ENCODE measurements at places on chromosomes 5 and 9.

DNA sequence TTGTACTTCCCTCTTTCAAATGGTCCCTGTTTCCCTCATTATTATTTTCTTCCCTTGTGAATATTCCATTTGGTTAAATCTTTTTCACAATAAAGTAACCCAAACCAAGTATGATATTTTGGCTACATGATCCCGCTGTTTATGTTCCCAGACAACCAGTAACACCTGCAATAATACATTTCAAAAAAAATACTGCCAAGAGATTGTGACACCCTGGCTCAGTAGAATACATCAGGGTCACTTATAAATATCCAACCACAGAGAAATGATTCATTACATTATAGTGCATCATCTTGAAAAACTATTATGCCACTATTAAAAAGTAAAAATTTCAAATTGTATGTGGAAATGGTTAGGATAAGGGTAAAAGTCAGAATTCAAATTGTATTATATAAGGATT lies 7.2 kb upstream of the OXCT1 start:
- DNase-seq = no peak

DNA sequence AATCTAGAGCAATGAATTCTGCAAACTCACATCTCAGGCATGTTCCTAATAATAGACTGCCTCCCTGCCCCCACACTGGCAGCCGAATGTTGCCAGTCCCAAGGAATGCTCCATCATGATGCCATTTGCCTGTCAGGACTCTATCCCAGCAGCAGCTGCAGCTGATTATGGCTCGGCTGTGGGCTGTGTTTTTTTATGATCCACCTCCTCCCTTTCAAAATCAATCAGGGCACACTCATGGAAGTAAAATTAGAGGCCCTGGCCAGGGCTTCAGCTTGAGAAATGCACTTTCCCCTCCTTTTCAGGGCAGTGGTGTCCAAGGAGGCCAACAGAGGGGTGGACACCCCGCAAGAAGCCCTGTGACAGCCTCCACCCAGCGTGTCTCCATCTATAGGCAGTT lies 176.7 kb upstream of the S1PR3 start:
- no peak for DNase-seq

- DNase-seq = no peak
These were observed 1225.7 kb upstream of the WWC1 start for GRCh38 chr5:167065794-167066193.

- DNase-seq = no peak
These were observed 239.9 kb upstream of the TNC start for GRCh38 chr9:115357821-115358220.

DNA sequence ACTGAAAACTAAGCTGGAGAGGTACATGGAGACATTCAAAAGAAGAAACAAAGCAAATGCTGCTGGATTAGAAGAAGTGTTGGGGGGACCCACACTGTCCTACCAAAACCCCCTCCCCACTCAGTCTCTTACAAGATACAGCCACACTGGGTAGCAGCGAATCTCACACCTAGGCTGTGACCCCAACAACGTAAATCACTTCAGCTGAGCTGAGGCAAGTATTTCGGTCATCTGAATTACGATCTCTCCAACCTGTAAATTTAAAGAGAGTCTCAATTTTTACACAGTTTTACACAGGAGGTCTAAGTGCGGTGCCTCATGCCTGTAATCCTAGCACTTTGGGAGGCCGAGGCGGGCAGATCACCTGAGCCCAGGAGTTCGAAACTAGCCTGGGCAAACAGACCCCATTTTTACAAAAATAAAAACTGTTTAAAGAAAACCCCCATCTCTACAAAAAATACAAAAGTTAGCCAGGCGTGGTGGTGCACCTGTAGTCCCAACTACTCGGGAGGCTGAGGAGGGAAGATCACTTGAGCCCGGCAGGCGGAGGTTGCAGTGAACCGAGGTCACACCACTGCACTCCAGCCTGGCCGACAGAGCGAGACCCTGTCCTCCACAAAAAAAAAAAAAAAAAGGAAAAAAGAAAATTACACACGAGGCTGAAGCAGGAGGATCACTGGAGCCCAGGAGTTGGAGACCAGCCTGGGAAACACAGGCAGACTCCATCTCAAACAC lies 3.4 kb downstream of the CAMSAP1 start:
- no peak for DNase-seq

DNA sequence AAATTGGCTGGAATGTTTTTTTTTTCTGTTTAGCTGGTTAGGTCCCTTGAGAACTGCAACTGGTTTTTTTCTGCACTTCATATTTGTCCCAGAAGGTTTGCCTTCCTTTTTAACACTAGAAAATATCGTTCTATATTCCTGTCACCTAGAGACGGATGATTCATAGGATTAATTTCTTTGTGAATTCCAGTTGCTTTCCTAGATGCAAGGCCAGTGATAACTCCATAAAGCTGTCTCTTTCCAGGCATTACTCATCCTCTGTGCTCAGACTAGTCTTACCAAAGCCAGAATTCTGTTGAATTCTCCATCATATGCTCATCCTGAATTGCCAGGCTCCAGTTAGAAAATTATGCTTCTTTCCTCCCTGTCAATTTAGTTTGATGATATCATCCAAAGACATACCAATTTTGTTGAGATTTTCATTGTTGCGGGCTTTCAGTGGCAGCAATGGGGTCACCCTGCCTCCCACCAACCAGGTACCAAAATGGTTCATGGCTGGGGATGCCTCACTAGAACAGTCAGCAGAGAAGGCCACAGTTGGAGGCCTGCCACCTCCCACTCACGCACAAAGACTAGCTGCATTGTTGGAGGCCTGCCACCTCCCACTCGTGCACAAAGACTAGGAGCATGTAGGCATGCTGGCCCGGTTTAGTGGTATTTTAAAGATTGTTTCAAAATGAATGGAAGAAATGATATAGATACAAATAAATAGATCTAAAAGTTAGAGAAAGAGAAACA lies 8.5 kb downstream of the BAAT start:
- DNase-seq = no peak

GRCh38 chr5:96729156-96729555 lies 67.0 kb downstream of the CAST start:
- no peak for DNase-seq

DNA sequence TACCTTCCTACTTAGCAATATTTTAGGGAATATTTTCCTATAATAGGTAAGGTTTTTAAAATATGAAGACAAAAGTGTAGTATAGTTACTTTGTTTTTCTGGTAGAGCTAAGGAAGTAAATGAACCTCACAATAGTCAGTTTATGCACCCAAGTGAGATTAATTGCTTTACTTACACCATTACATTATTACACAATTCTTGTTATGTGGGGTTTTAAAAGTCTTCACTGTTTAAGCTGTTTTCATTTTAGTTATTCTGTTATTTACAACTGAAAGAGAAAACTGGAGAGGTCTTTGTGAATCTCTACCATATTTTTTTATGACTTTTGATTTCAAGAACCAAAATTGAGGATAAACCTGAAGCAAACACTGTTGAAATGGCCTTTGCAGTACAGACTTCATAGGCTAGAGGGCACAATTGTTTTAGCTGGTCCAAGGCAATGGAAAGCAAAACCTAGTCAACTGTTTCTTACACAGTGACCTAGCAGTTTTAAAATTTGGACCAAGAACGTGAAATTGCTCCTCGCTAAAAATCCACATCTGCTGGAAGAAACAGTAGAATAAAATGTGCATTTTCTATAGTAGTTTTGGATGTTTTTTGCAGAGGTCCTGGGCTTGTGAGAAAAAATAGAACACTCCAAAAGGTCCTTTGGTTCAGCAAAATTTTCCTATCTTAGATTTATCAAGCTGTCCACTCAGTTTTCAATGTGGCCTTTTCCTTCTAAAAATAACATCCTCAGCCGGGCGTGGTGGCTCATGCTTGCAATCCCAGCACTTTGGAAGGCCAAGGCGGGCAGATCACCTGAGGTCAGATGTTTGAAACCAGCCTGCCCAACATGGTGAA lies 66.4 kb upstream of the FER start:
- peak; percentile 79 for DNase-seq

GRCh38 chr9:116855881-116856662 lies 169.0 kb downstream of the TRIM32 start:
- no peak for DNase-seq

GRCh38 chr9:89274838-89275237 lies 36.2 kb upstream of the CKS2 start:
- peak; percentile 25 for DNase-seq

- no peak for DNase-seq
These were observed 713.6 kb downstream of the TLE4 start for GRCh38 chr9:80285326-80285725.

DNA sequence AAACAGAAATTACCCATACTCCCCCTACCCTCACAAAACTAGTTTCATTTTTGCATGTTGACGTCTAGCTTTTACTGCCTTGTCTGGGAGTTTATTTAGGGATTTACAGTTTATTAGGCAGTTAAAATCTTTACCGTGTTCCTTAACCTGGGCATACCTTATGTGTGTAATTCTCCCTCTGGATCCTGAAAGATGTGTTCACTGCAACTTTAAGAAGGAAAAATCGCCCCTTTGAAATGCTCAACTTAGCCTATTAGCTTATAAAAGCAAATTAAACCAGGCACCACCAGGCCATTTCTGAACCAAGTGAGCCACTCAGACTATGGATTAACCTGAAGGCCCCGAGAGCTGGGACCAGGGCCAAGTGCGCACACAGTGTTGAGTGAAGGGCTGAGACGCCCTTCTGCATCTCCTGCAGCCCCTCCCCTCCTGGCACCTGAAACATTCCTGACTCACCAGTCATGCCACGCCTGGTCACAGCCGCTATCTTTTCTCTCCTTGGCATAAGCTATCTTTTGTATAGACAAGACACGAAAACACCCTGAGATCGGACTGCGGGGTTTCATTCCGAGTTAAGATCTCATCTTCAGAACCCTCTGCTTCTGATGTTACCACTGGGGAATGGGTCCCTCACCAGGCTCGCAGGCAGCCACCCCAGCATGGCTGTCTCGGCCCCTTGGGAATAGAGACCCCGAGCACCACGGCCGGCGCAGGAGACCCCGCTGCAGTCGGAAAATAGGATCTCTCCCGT lies 111.9 kb downstream of the ROR2 start:
- no peak for DNase-seq

GRCh38 chr5:163269624-163270023 lies 167.8 kb upstream of the CCNG1 start:
- DNase-seq = no peak

- DNase-seq = no peak
These were observed 173.0 kb downstream of the GIN1 start for GRCh38 chr5:102946971-102947370.

GRCh38 chr9:115794921-115795475 lies 358.6 kb upstream of the PAPPA start:
- DNase-seq = no peak

GRCh38 chr5:114305402-114306207 lies 56.3 kb upstream of the KCNN2 start:
- no peak for DNase-seq

GRCh38 chr9:115978659-115979096 lies 174.9 kb upstream of the PAPPA start:
- DNase-seq = no peak

GRCh38 chr5:135839566-135839965 lies 5.1 kb downstream of the SLC25A48 start:
- peak; percentile 11 for DNase-seq

GRCh38 chr9:76198336-76198735 lies 195.9 kb downstream of the RFK start:
- no peak for DNase-seq

Measured in inflammatory macrophage treated with lipopolysaccharide for 4 hours (primary cell).